ENCODE measurements at places on chromosomes 11 and 22. TPM values are rescaled to one million over a fixed set of nuclear protein-coding genes. Genes with fewer than 3 reads are reported as not detected.

The MMP13 gene
- total RNA-seq: not detected

The OR51I1 gene
- total RNA-seq: not detected

The OR10A2 gene
- not detected for total RNA-seq

The UPK3A gene
- not detected for total RNA-seq

The MPEG1 gene
- total RNA-seq: not detected

The PKP3 gene
- total RNA-seq: not detected

The SPI1 gene
- total RNA-seq: not detected

The DGCR6L gene
- total RNA-seq: 24.1 TPM

The CHADL gene
- 0.27 TPM for total RNA-seq

The PKNOX2 gene
- total RNA-seq: 8.7 TPM

The GLB1L2 gene
- 1.0 TPM for total RNA-seq

The RIC3 gene
- total RNA-seq: 34.4 TPM

The ARFIP2 gene
- total RNA-seq: 53.3 TPM

The MRPL48 gene
- 30.5 TPM for total RNA-seq

The SLC7A4 gene
- total RNA-seq: 0.59 TPM

The ADAMTS15 gene
- total RNA-seq: 0.20 TPM

The DDTL gene
- total RNA-seq: 0.96 TPM

The CLDN25 gene
- not detected for total RNA-seq

The MRGPRE gene
- total RNA-seq: 1.0 TPM

The ARHGAP20 gene
- total RNA-seq: not detected

The OR51E2 gene
- total RNA-seq: not detected

The CARD18 gene
- total RNA-seq: not detected

The LDHAL6A gene
- total RNA-seq: not detected

The CDON gene
- 21.0 TPM for total RNA-seq

The OR6T1 gene
- not detected for total RNA-seq

The NAV2 gene
- 117 TPM for total RNA-seq

The MRGPRX4 gene
- total RNA-seq: not detected

The SLN gene
- total RNA-seq: not detected

Measured in glutamatergic neuron (in vitro differentiated cells).